ENCODE measurements at places on chromosomes 2 and 18. TPM values are rescaled to one million over a fixed set of nuclear protein-coding genes. Genes with fewer than 3 reads are reported as not detected.

DNA sequence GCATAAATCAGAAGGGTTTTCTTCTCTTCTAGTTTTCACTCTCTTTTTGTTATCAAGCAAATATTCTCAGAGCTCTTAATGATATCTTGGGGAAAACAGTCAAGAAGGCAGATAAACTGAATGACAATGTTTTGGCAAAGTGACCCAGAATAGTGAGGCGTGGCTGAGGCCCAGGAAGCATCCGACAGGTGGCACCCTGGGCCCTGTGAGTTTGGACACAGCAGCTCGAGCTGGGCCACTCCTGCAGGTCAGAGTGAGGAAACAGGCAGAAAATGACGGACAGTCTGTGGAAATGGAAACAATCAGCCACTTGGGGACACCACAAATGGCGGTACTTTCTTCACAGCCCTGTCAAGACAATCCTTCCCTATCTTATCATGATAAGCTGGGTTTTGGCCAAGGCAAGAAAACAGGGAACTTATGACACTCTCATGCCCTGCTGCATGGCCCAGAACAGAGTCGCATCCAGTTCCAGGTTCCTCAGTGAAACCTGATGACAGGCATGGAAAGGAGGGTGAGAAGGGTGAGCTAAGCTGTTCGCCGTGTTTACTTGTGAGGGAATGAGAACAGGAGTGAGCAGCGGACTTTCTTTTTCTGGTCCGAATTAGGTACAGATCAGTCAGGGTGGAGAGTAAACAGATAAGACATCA lies 32.1 kb downstream of the MRPL44 start:
- peak; percentile 48 for DNase-seq
- H3K4me3 ChIP-seq = no peak overlapping the region
- H3K4me1 ChIP-seq = peaks cover 6% of the 10 kb centered on the region
- no peaks in the 10 kb centered on the region for H3K36me3 ChIP-seq

GRCh38 chr2:169653636-169654035 lies 40.6 kb downstream of the CFAP210 start:
- H3K4me1 ChIP-seq = no peaks in the 10 kb centered on the region
- no peaks in the 10 kb centered on the region for H3K27me3 ChIP-seq
- no peak for DNase-seq
- H3K4me3 ChIP-seq = no peak overlapping the region

GRCh38 chr18:58966005-58966677 lies 101.5 kb downstream of the ZNF532 start:
- peaks cover 65% of the 10 kb centered on the region for H3K4me1 ChIP-seq
- no peak for DNase-seq
- no peak overlapping the region for H3K4me3 ChIP-seq

- no peak overlapping the region for H3K27ac ChIP-seq
- no peak for DNase-seq
- H3K4me3 ChIP-seq = no peak overlapping the region
- H3K4me1 ChIP-seq = no peaks in the 10 kb centered on the region
- no peaks in the 10 kb centered on the region for H3K36me3 ChIP-seq
These were observed 398.2 kb downstream of the ADCYAP1 start for GRCh38 chr18:1302861-1303260.

DNA sequence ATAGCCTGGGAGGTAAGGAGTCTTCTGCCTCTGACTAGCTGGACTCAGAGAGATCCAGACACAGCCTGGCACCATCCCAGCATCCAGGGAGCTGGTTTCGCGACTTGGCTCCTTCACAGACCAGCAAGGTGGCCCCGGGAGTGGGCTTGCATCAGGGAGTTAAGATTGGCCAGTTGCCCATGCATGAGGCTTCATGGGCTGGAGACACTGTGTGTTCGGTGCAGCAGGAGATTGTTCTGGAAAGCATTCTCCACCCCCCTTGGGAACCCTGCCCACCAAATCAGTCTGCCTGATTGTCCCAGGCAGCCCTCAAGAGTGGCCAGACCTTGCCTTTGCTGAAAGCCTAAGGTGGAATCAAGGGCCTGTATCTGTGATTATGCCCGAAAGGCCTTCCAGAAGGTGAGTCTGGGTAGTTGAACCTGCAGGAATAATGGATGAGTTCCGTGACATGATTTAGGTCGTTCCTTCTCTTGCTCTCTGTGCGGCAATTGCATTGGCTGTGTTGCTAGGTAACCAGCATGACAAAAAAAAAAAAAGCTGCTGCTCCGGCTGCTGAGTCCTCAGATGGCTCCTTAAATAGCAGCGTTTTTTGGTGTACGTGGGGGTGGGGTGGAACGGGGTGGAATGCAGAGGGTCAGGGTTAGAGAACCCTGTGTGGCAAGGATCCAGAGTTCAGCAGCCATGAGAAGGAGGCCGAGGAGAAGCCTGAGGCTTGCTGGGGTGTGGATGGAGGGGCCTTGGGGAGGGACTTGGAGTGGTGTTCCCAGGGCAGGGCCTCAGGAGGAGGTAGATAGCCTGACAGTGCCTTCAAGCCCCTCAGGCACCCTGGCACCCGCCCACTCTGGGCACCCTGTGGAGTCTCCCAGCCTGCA lies 93.0 kb upstream of the MCFD2 start:
- peak overlapping the region; percentile 82 for H3K27ac ChIP-seq
- H3K27me3 ChIP-seq = no peaks in the 10 kb centered on the region
- H3K4me1 ChIP-seq = peaks cover 60% of the 10 kb centered on the region
- H3K4me3 ChIP-seq = no peak overlapping the region
- peaks cover 18% of the 10 kb centered on the region for H3K36me3 ChIP-seq
- peak; percentile 95 for DNase-seq

DNA sequence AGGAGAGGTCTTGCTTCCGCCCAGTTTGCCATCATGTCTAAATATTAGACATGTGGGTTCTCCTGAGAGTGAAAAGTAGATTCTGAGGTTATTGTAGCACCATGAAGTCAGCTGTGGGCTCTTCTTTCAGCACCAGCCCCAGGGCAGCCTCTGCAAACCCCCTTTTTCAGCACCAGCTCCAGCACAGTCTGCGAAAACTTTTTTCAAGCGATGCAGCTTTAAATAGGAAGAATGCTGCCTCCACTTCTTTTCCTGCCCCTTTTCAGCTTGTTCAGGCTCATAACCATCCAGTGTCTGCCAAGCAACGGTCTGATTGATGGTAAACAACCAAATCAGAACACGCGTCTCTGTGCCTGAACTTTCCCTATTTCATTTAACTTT lies at the start of gene COL5A2:
TSS of gene COL5A2 (minus strand) at position 192 of the 381 bp plus-strand sequence. CDS start at position 35, 157 bp downstream.
- H3K27ac ChIP-seq = no peak within 1 kb of the TSS
- no peaks in the 10 kb centered on the region for H3K36me3 ChIP-seq
- DNase-seq = peak; percentile 15
- no peaks in the 10 kb centered on the region for H3K4me1 ChIP-seq
- no peaks in the 10 kb centered on the region for H3K27me3 ChIP-seq

DNA sequence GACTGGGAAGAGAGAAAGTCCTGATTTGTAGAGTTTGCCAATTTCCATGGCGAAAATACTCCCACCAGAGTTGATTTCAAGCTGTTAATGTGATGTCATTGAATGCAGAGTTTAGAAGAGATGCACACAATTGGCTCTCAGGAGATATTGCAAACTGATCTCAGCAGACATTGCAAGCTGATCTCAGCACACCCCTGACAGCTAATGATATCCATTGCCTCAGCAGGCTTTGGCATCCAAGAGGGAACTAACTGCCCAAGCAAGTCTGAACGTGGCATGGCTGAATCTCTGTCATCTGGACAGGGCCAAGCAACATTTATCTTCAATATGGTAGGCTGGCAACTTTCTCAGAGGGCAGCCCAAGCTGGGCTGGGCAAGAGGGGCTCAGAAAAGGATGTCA lies 78.4 kb upstream of the CYP1B1 start:
- H3K27ac ChIP-seq = no peak overlapping the region
- H3K36me3 ChIP-seq = no peaks in the 10 kb centered on the region

GRCh38 chr18:13893418-13893760 lies 21.9 kb downstream of the MC2R start:
- H3K4me1 ChIP-seq = no peaks in the 10 kb centered on the region
- H3K36me3 ChIP-seq = no peaks in the 10 kb centered on the region

DNA sequence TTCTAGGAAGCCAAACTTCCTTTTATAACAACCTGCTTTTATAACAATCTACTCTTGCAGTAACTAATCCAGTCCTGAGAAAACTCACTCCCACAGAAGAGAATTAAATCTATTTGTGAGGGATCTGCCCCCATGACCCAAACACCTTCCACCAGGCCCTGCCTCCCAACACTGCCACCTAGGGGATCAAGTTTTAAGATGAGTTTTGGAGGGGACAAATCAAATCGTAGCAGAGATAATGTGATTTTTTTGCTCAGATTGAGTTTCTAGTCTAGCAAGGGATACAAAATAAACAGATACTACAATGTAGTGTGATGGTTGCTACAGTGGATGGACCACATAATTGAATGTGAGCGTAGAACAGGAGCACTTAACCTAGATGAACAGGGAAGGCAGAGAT lies 52.2 kb downstream of the NCOA1 start:
- no peak overlapping the region for H3K4me3 ChIP-seq
- H3K27ac ChIP-seq = no peak overlapping the region
- H3K36me3 ChIP-seq = no peaks in the 10 kb centered on the region
- H3K27me3 ChIP-seq = no peaks in the 10 kb centered on the region
- no peak for DNase-seq

- peaks cover 31% of the 10 kb centered on the region for H3K4me1 ChIP-seq
- H3K36me3 ChIP-seq = no peaks in the 10 kb centered on the region
- no peak overlapping the region for H3K4me3 ChIP-seq
- DNase-seq = peak; percentile 64
- H3K27me3 ChIP-seq = no peaks in the 10 kb centered on the region
These were observed 169.4 kb downstream of the SMAD7 start for GRCh38 chr18:48781163-48781987.

- peak; percentile 72 for DNase-seq
- peaks cover 3% of the 10 kb centered on the region for H3K27me3 ChIP-seq
- H3K27ac ChIP-seq = peak overlapping the region; percentile 25
- H3K4me3 ChIP-seq = peak overlapping the region; percentile 27
- H3K36me3 ChIP-seq = no peaks in the 10 kb centered on the region
These were observed 1.2 kb upstream of the BCL11A start for GRCh38 chr2:60554646-60555065.

DNA sequence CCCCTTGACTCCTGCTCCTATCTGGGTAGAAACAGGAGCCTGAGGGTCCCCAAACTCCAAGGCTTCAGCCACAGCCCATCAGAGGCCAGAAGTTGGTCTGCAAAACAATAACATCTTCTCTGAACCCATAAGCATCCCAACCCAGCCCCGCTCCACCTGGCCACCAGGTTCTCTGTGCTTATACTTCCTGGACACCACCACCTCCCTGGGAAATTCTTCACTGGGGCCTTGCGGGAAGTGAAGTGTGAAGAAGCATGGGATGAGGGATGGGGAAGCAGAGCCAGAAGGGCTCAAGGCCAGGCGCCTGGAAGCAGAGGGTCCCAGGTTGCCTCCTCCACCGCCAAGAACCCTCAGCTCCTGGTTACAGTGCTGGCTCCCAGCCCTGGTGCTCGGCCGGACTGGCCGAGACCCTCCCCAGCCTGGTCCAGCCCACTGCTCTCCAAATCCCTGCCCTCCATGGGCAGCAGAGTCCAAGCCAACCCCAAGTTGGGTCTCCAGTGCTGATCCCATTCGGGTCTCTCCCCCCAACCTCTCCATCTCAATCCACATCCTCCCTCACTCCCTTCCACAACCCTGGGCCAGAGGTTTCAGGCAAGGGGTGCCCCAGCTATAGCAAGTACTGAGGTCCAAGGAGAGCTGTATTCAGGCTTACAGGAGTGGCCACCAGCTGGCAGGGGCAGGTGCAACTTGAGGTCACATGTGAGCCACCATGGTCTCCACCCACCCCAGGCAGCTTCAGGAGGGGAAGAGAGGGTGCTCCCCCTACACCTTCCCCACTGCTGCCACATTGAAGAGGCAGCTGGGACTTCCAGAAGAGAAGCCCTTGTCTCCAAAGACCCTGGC lies 60.7 kb downstream of the TNS1 start:
- peak; percentile 78 for DNase-seq
- no peaks in the 10 kb centered on the region for H3K36me3 ChIP-seq
- H3K27me3 ChIP-seq = no peaks in the 10 kb centered on the region
- H3K4me3 ChIP-seq = peak overlapping the region; percentile 16

- no peak overlapping the region for H3K27ac ChIP-seq
- no peak overlapping the region for H3K4me3 ChIP-seq
- peaks cover 58% of the 10 kb centered on the region for H3K36me3 ChIP-seq
These were observed 63.9 kb downstream of the PPP4R1 start for GRCh38 chr18:9550429-9550828.

- peak; percentile 32 for DNase-seq
- no peaks in the 10 kb centered on the region for H3K27me3 ChIP-seq
- no peaks in the 10 kb centered on the region for H3K36me3 ChIP-seq
- peak overlapping the region; percentile 3 for H3K27ac ChIP-seq
- peaks cover 23% of the 10 kb centered on the region for H3K4me1 ChIP-seq
These were observed 224.8 kb downstream of the NEDD4L start for GRCh38 chr18:58268849-58269248.

DNA sequence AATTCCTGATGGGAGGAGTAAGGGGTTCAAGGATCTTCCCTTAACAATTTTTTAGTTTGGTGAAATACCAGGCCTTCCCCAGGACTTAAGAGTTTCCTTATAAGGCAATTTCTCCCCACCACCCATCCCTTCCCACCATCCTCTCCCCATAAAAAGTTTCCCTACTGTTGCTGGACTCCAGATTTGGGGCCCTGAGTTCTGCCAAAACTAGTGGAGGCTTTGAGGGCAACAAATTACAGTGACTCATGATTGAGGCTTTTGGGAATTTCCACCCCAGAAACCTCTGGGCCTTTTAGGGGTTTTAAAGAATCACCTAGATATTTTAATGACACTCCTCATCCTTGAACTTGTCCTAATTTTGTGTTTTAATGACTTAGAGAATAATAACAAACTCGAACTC lies 14.3 kb upstream of the EN1 start:
- no peaks in the 10 kb centered on the region for H3K4me1 ChIP-seq
- no peak for DNase-seq
- H3K4me3 ChIP-seq = no peak overlapping the region
- no peaks in the 10 kb centered on the region for H3K36me3 ChIP-seq
- no peak overlapping the region for H3K27ac ChIP-seq

Gene OTX1
- total RNA-seq = not detected

Gene EVA1A
- total RNA-seq = 13.4 TPM

Gene CPLX4
- not detected for total RNA-seq

Gene LIMS4
- 4.0 TPM for total RNA-seq

Gene GREB1
- total RNA-seq = 0.94 TPM

Gene KCNG2
- total RNA-seq = not detected

Gene GPR35
- 0.67 TPM for total RNA-seq

Gene NYAP2
- total RNA-seq = not detected

Gene LRRTM4
- total RNA-seq = not detected

Gene ACKR3
- total RNA-seq = 32.2 TPM

Gene INHBB
- total RNA-seq = 21.1 TPM
